Body of pancreas (tissue), 4 donors: ENCODE measurements at places on chromosomes 5 and 9. TPM values are rescaled to one million over a fixed set of nuclear protein-coding genes. Genes with fewer than 3 reads are reported as not detected.
A peak's percentile ranks its signal among the peaks of the same experiment; 100 is the strongest.

DNA sequence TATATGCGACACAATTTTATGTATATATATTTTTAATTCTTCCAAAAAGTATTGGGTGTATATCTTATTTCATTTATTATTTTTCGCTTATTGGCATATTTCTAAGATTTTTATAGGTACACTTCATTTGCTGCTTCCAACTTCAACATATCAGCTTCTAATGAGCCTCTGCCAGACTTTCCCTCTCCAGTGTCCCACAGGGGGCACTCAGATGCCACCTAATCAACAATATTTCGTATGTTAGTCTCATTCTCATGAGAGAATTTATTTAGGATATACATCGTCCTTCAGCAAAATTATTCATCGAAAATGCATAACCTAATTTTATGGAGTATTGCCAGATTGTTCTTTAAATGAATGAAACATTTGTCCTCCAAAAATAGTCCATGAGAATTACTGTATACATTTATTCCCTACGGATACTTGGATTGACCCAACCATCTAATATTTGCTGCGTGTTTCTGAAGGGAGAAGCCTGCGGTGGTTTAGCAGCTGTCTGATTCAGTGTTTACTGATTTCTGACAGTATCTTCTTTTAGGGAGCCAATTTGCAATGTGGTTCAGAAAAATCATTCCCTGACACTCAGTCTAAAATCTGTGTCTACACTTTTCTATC is 100.6 kb upstream of the SELENOP start:
- DNase-seq = no peak

DNA sequence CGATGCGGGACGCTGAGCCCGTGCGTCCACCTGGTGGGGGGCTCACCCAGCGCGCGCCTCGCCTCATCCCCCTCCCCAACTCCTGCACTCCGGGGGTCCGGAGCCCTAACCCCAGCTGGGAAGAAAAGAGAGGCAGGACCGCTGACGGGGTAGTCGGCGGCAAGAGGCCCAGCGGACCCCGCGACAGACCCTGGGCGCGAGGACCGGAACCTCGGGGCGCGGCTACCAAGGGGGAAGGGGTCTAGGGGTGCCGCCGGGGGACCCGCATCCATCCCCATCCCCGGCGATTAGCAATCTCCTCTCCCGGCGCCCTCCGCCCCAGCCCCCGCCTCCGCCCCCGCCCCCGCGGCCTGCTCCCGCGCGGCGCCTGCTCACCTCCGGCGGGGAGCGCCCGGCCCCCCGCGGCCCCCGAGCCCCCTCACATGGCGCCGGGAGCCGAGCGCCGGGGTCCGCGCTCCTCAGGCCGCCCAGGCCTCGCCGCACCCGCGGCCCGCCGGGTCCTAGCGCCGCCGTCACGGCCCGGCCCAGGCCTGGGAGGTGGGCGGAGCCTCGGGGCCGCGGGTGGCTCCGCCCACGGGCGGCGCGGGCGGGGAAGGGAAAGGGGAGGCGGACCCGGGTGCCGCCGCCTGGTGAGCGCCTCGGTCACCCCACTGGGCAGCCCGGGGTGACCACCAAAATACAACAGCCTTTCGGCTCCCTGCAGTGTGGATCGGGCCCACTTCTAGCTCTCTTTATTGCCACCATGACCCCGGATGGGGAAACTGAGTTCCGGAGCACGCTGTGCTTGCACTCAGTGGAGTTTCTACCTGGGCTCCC is at the start of gene ST6GALNAC6:
Gene ST6GALNAC6 (minus strand): TSS at position 476 of the 816 bp plus-strand sequence. CDS start 1,622 bp downstream, outside the sequence.
- peak; percentile 74 for DNase-seq

The PSD2 gene
- 0.52 TPM for total RNA-seq

- peak; percentile 4 for DNase-seq
Measured at GRCh38 chr9:118418887-118419565, 714.8 kb downstream of the TLR4 start.

- no peak for DNase-seq
Measured at GRCh38 chr5:168342151-168342825, 50.8 kb downstream of the WWC1 start.

DNA sequence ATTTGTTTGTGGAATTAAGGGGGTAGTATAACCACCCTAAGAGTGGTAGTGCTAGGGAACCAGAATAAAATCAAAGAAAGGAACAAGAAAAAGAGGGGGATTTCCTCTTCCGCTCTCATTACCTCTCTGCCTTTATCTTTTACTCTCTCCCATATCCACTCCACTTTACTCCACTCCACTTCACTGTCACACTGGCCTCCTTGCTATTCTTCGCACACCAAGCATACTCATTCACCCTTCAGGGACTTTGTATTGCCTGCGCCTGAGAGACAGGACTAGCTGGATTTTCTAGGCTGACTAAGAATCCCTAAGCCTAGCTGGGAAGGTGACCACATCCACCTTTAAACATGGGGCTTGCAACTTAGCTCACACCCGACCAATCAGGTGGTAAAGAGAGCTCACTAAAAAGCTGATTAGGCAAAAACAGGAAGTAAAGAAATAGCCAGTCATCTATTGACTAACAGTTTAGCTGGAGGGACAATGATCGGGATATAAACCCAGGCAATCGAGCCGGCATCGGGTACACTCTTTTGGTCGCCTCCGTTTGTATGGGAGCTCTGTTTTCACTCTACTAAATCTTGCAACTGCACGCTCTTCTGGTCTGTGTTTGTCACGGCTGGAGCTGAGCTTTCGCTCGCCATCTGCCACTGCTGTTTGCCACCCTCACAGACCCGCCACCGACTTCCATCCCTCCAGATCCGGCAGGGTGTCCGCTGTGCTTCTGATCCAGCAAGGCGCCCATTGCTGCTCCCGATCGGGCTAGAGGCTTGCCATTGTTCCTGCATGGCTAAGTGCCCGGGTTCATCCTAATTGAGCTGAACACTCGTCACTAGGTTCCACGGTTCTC is 121.8 kb downstream of the FAM170A start:
- no peak for DNase-seq

DNA sequence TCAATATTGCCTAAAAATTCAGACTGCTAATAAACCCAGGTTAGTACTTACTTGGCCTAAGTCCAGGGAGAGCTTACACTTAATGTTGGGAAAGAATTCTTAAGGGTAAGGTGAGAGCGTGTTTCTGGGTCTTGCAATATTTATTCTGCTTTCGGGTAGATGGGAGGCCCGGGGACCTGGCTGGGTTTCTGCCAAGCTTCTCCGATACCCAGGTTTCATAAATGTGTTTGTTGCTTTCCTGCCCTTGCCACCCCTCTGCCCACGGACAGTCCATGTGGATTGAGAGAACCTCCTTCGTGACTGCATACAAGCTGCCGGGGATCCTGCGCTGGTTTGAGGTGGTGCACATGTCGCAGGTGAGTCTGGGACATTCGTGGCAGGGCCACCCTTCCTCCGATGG is 48.4 kb upstream of the FOXI1 start:
- DNase-seq = no peak

GRCh38 chr5:54282876-54283275 is 27.5 kb downstream of the ARL15 start:
- no peak for DNase-seq

The IL7R gene
- total RNA-seq = 27.0 TPM

GRCh38 chr5:68406767-68407241 is 191.2 kb downstream of the PIK3R1 start:
- DNase-seq = no peak

The RMRP gene
- 887 TPM for total RNA-seq

DNA sequence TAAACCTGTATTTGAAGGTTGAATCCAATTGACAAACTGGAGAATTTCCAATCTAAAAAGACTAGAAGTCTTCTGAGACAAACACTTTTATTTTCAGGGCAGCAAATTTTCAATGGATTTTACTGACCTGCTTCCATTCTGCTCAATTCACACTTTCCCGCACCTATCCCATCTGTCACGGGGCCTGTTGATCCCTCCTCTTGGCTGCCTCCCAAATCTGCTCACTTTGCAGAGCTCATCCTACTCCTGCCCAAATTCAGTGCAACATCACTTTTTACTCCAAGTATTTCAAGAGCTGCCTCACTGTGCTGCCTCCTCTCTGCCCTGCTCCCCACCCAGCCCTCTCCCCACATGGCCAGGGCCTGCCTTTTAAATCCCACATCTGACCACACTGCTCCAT is 35.1 kb downstream of the GOLM1 start:
- peak; percentile 20 for DNase-seq

The NR5A1 gene
- total RNA-seq = not detected

DNA sequence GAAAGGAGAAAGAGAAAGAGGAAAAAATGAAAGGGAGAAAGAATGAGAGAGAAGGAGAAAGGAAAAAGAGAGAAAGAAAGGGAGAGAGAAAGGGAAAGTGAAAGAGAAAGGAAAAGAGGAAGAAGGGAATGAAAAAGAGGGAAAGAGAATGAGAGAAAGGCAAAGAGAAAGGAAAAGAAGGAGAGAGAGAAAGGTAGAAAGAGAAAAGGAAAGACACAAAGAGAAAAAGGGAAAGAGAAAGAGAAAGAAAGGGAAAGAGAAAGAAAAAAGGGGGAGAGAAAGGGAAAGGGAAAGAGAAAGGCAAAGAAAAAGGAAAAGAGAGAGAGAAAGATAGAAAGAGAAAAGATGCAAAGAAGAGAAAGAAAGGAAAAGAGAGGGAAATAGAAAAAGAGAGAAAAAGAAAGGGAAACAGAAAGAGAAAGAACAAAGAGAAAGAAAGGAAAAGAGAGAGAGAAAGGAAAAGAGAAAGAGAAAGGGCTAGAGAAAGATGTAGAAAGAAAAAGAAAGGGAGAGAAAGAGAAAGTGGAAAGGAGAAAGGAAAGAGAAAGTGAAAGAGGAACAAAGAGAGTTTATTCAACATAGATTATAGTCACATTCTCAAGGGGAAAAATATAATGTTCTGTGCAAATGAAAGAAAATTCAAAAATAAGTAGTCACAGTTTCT is 165.2 kb downstream of the TMEM38B start:
- no peak for DNase-seq

The PCDHB11 gene
- total RNA-seq = 4.4 TPM

The IFNA10 gene
- total RNA-seq = not detected

DNA sequence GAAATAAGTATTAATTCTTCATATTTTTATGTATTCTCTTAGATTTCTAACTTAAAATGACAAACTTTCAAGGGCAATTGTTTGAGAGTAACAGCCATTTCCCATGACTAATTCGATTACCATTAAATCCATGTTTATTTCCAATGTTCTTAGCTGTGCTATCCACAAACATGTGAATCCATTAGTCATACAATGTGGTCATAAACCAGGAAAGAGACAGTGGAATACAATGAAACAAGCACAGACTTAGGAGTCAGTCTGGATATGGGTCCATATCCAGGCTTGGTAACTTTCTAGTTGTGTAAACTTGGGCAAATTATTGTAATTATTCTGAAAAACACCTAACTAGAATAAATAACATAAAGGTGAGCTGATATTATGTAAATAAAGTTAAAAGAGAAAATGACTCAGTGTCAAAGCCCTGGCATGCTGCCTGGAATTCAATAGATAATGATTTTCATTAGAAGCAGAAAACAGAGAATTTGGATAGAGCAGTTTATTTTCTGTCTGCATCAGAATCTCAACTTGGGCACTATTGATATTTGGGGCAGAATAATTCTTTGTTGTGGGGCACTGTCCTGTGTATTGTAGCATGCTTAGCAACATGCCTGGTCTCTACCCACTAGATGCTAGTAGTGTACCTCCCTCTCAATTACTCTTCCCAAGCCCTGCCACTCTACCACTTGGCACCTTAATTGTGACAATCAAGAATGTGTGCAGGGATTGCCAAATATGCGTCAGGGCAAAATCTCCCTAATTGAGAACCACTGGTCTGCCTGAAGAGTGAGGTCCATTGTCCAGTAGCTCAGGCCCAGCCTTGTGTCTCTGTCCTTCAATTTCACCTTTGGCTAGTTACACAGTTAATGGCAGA is 44.7 kb upstream of the SLC27A6 start:
- no peak for DNase-seq

DNA sequence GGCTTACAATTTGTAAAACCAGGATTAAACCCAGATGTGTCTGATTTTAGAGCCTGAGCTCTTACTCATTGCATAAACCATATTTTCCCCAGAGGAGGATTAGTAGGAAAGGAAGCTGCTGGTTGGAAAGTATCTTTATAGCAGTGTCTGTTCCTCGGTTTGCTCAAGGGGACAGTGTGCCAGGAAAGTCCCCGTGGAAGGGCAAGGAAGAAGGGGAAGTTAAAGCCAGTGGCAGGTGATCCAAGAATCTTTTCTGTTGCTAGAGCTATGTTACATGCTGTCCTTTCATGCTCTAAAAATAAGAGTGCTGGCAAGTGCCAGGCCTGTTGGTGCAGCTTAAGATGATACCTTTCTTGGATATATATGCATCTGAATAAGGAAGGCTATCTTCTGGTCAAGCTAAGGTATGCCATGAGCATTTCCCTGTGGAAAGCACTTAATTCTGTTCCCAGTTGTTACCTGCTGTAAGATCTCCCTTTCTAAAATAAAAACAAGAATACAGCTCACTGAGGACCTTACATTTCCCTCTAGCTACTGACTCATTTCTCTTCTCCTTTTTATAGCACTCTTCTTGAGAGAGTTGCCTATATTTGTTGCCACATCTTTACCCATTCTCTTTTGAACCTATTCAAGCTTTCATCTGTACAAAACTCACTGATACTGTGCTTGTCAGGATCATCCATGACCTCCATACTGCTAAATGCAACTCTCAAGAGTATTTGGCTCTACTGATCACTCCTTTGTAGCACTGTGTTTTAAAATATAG is 8.0 kb downstream of the PDCD1LG2 start:
- no peak for DNase-seq

DNA sequence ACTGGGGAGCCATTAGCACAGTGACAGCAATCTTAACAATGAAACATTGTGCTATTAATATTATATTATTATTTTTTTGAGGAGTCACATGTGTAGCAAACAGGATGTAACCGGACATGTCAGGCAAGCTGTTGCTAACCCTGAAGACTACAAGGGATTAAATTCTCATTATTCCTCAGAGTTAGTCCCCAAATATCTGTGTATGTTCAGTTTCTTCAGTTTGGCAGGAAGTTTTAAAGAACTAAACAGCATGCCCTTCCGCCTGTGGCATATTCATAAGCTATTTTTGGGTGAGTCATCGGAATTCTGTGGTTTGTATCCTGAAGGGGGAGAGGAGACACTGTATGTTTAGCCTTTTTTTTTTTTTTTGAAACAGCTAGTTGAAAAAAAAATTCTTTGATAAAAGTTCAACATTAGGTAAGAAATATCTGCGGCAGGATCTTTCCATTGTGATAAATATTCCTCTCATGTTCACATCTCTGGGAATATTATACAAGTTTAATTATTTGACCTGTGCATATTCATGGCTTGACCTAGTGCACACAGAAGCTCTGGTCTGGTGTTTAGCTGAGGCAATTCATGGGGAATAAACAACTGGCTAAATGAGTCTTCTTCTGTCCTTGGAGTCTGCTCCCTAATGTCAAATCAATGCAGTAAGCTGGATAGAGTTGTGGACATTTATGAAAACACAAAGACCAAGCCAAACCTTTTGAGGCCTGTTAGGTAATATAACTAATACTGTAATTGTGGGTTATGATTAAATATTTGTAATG is 202.7 kb upstream of the CDKN2B start:
- DNase-seq = no peak

The SPAAR gene
- total RNA-seq = 7.3 TPM

The TXNDC8 gene
- not detected for total RNA-seq

The PLPPR1 gene
- total RNA-seq = 0.26 TPM

The BTNL9 gene
- 41.5 TPM for total RNA-seq

DNA sequence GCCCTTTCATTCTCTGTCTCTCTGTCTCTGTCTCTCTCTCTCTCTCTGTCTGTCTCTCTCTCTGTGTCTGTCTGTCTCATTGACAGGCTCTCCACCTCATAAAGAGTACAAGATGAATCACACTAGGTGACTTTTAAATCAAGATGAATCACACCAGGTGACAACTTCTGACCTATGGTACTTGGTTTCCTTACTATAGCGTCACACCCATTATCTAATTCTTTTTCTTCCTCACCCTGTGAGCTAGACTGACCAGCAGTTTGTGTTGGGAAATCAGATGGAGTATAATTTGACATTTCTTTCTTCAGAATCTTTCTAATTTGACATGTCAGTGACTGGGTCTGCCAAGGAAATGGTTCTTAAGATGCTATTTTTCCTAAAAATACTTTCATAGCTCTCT is 232.9 kb downstream of the ARRDC3 start:
- DNase-seq = no peak
